ENCODE measurements at places on chromosomes 13 and 19.

GRCh38 chr13:108056278-108056677 is 159.1 kb downstream of the LIG4 start:
- no peak for DNase-seq

DNA sequence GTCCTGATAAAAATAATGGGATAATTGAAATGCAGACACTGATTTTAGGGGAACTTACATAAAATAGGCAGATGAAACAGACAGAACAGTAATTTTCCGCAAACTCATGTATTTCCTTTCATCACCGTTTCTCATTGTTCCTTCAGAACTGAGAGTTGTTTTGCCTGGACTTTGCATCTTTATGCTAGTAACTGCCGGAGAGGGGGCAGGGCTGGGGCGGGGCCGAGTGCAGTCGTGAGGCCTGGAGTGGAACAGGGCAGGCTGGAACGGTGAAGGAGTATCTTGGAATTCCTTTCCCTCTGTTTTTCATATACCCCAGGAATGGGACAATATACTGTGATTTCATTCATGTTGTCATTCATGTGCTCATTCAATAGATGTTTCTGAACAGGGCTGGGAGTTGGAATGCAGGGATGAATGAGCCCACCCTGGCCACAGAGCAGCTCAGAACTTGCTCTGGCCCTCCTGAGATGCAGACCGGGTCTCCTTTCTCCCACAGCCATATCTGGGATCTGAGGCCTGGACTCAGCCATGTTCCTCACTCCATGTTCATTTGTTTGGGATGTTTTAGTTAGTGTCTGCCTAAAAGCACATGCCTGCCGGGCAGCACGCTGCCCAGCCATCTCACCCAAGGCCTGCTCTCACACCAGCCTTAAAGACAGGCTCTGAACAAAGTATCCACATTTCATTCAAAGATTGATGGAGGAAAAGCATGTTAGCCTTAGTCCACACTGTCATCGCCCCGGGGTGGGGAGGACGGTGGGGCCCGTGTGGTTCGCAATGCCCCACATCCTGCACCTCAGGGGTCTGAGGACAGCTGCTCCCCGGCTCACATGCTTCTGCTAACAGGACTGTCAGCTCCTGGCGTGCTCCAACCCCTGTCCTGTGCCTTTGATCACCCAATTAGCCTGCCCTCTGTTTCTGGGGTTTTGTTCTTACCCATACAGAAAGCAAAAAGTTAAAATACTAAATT is 92.9 kb downstream of the SOX1 start:
- DNase-seq, result no peak

DNA sequence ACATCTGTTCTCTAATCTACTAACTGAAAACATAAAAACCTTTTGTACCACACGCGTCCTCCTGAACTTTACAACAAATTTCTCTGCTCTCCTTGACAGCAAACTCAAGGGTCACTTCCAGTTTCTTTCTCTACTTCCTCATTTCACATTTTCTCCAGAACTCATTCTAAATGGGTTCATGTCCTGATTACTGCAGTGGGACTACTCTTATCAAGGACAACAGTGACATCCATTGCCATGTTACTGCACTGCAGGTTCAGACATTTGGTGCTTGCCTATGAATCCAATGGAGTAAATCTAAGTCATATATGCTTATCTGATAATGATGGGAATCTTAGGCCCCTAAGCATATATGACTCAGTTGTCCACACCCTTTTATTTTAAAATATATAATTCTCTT is 35.3 kb downstream of the FPR3 start:
- DNase-seq, result no peak

- DNase-seq, result no peak
Measured at GRCh38 chr19:35061583-35062373, 20.3 kb downstream of the HPN start.

- no peak for DNase-seq
Measured at GRCh38 chr13:91946498-91947070, 548.2 kb downstream of the GPC5 start.

DNA sequence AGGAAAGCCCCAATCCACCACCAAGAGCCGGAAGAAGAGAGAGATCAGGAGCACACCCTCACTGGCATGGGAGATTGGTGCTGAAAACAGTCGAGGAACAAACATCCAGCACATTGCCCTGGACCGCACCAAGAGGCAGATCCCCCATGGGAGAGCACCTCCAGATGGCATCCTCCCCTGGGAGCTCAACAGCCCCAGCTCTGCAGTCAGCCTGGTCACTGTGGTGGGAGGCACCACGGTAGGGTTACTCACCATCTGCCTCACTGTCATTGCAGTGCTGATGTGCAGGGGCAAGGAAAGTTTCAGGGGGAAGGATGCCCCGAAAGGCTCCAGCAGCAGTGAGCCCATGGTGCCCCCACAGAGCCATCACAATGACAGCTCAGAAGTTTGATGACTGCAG is 110.2 kb downstream of the STOML3 start:
- no peak for DNase-seq

GRCh38 chr13:47843005-47843404 is 158.1 kb downstream of the SUCLA2 start:
- DNase-seq, result no peak

DNA sequence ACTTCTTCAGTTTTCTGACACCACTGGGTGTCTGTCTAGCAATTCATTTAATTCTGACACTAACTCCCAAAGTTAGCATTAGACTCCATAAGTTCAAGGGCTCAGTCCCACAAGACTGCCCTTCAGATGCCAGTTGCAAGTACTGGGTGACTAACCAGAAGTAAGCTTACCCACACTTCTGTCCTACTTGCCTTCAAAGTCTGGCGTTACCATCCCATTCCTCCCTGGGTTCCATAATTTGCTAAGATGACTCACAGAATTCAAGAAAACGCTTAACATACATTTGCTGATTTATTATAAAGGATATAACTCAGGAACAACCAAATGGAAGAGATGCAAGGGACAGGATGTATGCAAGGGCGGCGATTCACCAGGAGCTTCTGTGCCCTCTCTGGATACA is 45.5 kb upstream of the NPAS1 start:
- DNase-seq, result no peak

DNA sequence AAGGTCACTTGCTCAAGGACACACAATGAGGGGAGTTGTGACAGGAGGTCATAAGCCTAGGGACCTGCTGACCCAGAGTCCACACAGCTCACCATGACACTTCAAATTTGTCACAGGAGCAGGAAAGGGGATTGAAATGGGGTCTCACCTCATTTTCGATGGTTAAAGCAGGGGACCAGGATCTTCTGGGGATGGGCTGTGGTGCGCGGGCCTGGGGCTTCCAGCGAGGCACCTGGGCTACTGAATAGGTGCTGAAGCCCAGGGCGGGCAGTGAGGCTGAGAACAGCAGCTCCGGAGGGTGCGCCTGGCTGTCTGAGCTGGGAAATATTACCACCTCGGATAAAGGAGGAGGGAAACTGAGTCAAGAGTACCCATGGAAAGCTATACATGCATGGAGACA is 11.0 kb downstream of the MAN2B1 start:
- DNase-seq, result no peak

DNA sequence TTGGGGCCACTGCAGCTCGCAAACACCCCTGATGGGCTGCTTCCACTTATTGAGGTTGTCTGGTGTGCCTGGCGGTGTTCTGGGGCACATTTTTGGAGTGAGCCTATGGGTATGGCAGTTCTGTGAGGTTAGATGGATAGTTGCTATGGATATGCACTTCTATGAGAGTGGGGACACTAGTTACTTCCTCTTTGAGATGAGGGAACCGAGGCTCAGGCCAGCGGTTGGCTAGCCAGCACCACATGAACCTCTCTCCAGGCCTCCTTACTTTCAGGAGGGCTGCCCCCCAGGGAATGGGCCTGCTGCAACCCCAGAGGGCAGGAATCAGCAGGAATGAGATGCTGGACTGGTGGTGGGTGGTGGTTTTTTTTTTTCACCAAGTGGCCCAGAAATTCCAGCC is 13.5 kb upstream of the PRR19 start:
- no peak for DNase-seq

- no peak for DNase-seq
Measured at GRCh38 chr13:67934617-67935330, 704.6 kb upstream of the PCDH9 start.

DNA sequence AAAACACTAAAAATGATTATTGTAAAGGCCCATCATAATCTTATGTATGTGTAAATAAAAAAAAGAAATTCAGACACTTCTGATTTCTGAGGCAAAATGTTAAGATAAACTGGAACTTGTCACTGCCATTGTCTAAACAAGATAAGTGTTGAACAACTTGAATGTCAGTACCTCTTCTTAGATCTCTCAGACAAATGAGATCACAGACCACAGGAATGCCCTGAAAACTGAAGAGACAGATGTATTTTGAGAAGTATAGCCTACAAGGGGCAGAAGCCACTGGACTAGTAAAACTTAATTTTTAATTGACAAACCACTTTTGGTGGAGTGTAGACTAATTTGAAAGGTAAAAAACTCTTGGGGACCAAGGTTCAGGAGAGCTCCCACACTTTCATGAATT is 375.5 kb upstream of the SLITRK5 start:
- DNase-seq, result no peak

DNA sequence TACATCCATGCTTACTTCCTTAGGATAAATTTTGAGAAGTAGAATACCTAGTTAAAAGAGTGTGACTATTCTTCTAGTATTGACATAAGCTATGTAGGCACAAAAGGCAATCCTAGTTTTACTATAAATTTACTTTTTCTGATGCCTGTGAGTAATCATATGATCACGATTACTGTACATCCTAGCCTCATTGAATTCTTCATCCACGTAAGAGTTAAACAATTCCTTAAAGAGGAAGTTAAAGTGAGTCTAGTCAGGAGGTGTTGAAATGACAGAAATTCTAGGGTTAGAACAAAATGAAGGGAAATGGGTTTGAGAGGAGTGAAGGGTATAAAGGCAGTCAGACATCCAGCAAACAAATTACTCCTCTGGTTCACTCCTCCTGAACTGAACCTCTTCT is at the start of gene ACOD1:
Gene ACOD1, plus strand, starts transcription at position 363 of the 400 bp plus-strand sequence. CDS start 48 bp downstream, outside the sequence.
- no peak for DNase-seq

- no peak for DNase-seq
Measured at GRCh38 chr19:16542910-16543472, 754 bp upstream of the CHERP start.

- no peak for DNase-seq
Measured at GRCh38 chr13:111209613-111210012, 94.5 kb downstream of the ARHGEF7 start.

GRCh38 chr13:64767054-64767453 is 2463.1 kb downstream of the PCDH9 start:
- DNase-seq, result no peak

Measured in activated naive CD8-positive, alpha-beta T cell treated with anti-CD3 and anti-CD28 coated beads, Interleukin-2, amount 50 U/mL, for 24 hours (primary cell).